Placental epithelial cell (primary cell): ENCODE measurements at places on chromosomes 2 and 18. TPM values are rescaled to one million over a fixed set of nuclear protein-coding genes. Genes with fewer than 3 reads are reported as not detected.

DAPL1 gene
- total RNA-seq = not detected in 2 replicates

TWIST2 gene
- total RNA-seq = 0.33 and 0.79 TPM in 2 replicates

SAG gene
- total RNA-seq = under 0.01 TPM in 1 of 2 replicates, not detected in the other

ACOXL gene
- total RNA-seq = under 0.01 TPM in 1 of 2 replicates, not detected in the other

IL1R1 gene
- total RNA-seq = 135 and 233 TPM in 2 replicates

KCNG2 gene
- not detected in 2 replicates for total RNA-seq

ALLC gene
- total RNA-seq = not detected in 2 replicates

HOXD13 gene
- total RNA-seq = not detected in 2 replicates

C2orf78 gene
- total RNA-seq = not detected in 2 replicates

RAX gene
- total RNA-seq = not detected in 2 replicates

ALPG gene
- total RNA-seq = under 0.01 TPM in 1 of 2 replicates, not detected in the other

SNTG2 gene
- total RNA-seq = 1.2 TPM in 1 of 2 replicates, not detected in the other

ERMN gene
- not detected in 2 replicates for total RNA-seq

KHK gene
- under 0.01 TPM in 1 of 2 replicates, not detected in the other for total RNA-seq

NAT8 gene
- not detected in 2 replicates for total RNA-seq

PRSS56 gene
- not detected in 2 replicates for total RNA-seq

ASB18 gene
- not detected in 2 replicates for total RNA-seq

IGFBP2 gene
- total RNA-seq = 357 and 775 TPM in 2 replicates

SIX3 gene
- total RNA-seq = not detected in 2 replicates

DHRS9 gene
- under 0.01 TPM in 1 of 2 replicates, not detected in the other for total RNA-seq

CNPPD1 gene
- 13.4 and 14.5 TPM in 2 replicates for total RNA-seq

OR6B2 gene
- total RNA-seq = not detected in 2 replicates

CNTNAP5 gene
- total RNA-seq = not detected in 2 replicates

GAL3ST2 gene
- 0.79 TPM in 1 of 2 replicates, not detected in the other for total RNA-seq
